ENCODE measurements at places on chromosomes 4 and X.

DNA sequence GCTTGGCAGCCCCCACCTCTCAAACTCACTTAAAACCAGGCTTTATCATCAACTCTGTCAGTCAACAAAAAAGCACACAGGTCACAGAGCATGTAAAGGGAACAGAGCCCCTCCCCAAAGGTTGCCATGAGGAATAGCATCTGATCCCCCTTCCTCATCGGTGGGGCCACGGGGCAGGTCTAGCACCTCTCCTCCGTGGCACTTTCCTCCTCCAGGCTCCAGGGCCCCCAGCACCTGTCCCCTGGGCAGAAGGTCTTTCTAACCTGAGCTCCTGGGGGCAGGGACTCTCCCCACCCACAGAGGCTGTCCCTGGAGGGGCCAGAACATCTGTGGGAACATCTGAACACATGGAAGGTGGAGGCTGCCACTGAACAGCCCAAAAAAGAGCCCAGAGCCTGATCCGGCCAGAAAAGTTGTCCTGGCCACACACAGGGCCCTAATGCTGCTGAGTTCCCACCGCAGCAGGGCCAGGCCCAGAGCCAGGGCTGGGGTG, 65.7 kb downstream of the ZFYVE28 start:
- no peak for DNase-seq

DNA sequence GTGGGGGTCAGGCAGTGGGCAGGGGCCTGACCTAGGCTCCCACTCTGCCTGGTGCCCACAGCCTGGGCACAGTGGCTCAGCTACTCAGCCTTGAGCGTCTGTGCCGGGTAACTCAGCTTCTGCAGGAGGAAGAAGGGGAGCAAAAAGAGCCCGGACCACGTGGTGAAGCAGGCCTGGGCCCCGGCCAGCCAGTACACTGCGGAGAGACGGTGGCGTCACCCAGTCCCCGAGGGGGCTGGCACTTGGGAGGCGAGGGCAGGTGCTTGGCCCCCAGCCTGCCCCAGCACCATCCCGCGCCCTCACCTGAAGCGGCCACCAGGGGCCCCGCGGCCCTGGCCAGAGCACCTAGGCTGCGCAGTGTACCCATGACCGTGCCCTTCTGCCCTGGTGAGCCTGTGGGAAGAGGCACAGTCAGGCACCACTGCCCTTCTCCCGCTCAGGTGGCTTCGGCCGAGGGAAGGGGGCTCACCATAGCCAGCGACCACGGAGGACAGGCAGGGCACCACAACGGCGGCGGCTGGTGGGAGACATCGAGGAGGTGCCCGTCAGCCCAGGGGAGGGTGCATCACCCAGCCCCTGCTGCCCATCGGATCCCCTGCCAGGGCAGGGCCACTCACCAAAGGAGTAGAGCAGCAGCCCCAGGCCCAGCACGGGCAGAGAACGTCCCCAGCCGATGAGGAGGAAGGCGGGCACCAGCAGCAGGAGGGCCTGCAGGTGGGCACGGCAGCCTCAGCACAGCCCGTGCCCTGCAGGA, 32.3 kb downstream of the NOP14 start:
- peak; percentile 30 for DNase-seq

DNA sequence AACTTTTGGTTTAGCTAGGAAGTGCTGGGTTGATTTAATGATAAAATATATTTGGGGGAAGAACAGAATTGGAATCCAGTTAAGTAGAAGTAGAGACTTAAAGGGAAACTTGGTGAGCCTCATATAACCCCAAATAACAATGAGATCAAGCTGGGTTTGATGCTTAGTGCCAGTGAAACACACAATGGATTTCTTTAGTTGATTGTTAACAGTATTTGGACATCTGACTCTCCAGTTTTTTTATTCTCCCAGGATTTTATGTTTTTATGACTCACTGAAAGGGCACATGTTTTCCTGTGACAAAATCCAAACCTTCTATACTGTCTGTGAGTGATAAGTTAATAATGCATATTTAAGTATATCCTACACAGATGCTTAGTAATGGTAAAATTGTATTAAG, 2.7 kb upstream of the NEUROG2 start:
- DNase-seq, result no peak

GRCh38 chr4:89722517-89722916, 114.4 kb downstream of the SNCA start:
- no peak for DNase-seq

GRCh38 chrX:57918750-57919436, 8.6 kb upstream of the ZXDA start:
- DNase-seq, result no peak

DNA sequence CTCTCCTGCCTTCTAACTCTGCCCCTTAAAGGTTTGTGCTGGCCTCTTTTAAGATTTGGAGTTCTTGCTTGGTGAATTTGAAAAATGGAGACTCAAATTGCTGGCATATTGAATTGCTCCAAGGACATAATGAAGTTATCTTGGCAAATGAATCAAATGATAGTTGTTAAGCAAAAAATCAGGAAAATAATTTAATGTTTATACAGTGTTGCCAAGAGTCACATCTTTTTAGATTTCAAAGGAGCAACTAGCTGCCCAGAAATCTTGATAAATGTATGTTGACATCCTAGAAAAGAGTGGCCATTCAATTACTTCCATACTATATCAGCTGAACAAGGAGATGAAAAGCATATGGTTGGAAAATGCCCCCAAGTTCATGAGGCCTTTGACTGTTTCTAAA, 610.0 kb upstream of the LCORL start:
- no peak for DNase-seq

DNA sequence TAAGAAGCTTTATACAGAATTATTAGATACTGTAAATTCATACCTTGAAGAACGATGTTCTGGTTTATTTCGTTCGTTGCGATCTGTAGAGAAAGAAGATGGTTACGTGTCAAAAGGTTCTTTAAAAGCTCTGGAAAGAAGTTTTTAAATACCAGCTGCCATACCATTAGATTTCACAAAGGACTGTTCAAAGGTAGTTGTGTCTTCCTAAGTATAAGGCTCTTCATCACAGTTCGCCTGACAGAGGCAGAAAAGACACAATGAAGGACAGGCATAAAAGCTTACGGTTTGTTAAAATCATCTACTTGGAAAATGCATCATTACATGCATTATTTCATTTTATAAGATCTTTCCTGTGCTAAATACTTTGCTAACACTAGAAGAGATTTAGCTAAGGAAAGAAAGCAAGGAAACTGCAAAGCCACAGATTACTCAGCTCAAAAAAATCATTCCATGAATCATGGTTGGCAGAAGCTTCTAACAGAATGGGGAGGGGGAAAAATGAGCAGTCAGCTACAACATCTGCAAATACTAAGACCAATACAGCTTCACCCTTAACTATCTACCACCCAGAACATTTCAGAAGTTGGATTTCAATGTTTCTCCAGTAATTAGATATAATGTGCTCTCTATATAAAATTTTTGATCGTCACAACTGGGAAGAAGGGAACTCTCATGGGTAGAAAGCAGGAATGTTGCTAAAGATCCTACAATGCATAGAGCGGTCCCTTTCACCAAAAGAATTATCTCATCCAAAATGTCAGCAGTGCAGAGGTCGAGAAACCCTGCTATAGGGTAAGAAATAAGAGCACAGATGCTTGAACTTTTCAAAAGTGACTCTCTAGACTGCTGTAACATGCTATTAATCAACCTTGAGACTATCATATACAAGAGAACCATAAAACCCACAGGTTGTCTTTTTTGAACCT, 50.7 kb upstream of the PRSS48 start:
- no peak for DNase-seq

DNA sequence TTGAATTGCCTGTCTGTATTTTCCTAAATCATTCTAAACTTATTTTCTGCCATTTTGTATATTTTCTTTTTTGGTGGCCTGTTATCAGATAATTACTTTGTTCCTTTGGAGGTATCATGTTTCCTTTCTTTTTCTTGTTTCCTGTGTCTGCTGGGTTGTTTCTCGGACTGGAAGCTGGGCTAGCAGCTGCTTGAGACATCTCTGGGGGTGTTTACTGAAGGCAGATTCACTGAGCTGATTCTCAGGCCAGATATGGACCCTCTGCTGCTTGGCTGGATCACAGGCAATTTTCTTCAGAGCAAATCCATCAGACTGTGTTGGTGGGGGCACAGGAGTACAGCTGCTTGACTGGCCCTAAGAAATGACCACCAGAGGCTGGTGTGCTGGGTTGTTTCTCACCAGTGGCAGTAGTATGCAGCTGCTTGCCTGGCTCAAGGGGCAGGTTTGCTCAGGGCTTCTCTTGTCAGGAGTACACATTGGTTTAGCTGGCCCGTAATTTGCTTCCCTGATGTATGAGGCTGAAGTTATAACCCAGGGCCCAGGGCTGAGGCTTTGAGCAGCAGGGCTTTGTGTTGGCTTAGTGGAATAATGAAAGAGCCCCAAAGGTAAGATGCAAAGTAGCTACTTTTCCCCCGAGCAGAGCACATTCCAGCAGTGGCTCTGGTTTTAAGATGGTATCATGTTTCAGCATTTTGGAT, 680.6 kb downstream of the TECRL start:
- no peak for DNase-seq

- no peak for DNase-seq
Observed at GRCh38 chr4:128823025-128823661, 13.6 kb downstream of the JADE1 start.

DNA sequence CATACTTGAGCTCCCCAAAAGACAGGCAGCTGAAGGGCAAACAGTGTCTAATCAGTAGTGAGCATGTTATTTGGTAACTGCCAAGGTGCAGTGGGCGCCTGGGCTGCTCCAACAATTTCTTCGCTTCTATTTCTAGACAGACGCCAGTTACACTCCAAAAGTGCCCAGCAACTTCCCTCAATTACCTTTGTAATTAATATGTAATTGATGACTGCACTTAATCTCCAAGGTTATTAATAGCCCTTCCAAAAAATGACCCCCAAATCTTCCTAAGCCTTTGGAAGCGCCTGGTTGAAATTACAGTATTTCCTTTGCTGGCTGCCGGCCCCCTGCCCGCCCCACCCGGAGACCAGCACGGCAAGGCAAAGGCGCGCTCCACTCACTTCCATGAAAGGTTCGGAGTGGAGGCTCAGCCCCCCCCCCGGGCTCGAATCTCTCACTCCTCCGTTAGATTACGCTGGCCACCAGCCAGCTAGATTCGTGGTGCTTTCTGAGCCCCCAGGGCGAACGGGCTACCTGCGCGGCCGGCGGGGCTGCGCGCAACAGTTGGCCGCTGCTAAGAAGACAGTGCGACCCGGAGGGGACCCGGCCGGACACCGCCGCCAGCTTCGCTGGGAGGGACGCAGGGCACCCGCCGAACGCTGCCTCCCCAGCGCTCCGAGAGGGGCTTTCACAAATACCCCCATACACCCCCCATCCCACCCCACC, 1.9 kb downstream of the GPC4 start:
- DNase-seq, result no peak

DNA sequence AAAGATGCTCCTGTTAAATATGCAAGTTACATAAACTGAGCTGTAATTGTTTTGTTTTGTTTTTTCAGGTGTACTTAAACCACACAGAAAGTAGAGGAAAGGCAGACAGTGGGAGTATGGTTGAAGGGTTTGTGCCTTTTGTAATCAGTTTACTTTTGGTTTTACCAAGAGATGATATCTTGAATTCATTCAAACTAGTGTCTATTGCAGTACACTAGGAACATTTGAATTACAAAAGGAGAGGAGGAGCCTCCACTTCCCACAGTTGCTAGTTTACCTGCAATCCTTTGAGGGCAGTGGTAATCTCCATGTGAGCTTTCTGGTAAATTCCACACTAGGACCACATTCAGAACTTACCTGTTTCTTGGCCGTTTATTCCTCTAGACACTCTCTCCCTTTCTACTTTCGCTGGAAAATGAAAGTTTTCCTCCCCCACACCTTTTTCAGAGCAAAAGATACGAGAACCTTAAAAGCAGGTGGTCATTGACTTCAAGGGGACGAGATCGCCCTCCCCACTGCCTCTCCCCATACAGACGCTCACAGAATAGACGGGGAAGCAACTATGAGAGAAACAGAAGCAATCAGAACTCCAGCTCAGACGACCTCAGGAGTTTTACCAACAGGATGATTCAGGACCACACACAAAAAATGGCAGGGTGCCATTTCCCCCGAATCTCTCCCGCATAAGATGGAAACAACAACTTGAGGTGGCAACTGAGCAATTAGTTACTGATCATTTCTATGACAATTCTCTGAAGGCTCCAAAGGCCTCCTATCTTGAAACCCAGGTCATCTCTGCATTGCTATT, 3.3 kb downstream of the RBM47 start:
- peak; percentile 27 for DNase-seq

DNA sequence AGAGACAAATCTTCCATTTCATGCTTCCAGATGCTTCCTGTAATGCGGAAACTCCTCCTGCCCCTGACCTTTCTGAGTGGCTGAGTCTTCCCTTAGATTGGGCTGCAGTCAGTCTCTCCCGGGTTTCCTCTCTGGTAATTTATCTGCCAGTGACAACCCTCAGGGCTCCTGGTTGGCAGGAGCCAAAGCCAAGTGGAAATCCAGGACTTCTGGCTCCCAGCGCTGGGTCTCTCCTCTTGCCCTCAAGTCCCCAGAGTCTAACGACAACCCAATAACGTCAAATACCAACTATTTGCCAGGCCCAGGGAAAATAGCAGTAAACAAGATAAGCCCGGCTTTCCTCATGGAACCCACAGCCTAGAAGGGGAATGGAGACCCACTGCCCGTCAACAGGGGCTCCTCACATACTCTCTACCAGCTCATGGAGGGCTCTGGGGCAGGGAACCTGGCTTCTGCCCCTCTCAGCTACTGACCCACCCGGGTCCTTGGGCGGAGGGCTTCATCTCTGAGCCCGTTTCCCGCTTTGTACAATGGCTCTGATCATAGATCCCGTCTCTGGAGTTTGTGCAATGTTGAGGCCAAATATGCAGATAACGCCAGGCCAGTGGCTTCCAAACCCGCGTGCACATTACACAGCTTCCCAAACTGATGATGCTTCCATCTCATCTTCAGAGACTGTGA, 1.1 kb upstream of the TBC1D14 start:
- DNase-seq, result no peak

- no peak for DNase-seq
Observed at GRCh38 chrX:119942831-119943184, 743 bp downstream of the NKAP start.

DNA sequence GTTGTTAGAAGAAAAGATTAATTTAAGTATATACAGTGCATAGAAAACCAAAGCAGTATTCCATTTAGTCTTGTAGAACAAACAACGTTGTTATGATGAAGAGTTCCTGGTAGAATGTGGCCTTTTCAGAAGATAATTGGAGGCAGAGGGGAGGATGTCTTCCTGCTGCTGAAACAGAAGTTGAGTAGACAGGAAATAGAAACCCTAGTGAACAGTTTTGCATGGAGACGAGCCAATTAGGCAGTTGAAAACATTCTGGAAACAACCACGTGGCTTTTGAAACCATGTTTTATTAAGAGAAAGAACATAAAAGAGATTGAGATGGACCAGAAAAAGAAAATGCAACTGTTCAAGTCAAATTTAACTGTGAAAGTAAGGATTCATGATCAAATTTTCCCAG, 325.2 kb downstream of the CAMK2D start:
- no peak for DNase-seq

- no peak for DNase-seq
Observed at GRCh38 chrX:115459883-115460880, 100.8 kb upstream of the PLS3 start.

DNA sequence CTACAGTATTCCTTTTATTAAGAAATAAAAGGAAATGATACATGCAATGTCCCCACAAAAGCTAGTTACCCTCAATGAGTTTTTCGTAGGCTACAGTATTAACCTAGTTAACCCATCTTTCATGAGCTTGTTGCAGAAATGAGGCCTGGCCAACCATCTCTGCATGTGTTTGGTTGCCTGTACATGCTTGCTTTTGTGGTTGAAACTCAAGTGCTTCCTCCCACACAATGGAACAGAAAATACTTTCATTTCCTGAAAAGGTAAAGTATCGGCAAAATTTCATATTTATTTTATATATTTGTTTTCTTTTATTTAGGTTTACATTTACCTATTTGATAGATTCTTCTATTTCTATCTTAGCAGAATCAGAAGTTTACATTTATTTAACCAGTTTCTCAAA, 214.6 kb upstream of the FAM241A start:
- DNase-seq, result no peak
